CD4-positive, CD25-positive, alpha-beta regulatory T cell (primary cell): ENCODE measurements at places on chromosomes 16 and 17. TPM values are rescaled to one million over a fixed set of nuclear protein-coding genes. Genes with fewer than 3 reads are reported as not detected.

GRCh38 chr17:46121841-46122485 lies 71.3 kb downstream of the KANSL1 start:
- DNase-seq = peak; percentile 41

The C17orf58 gene
- total RNA-seq = 1.2 TPM

- DNase-seq = no peak
Observed at GRCh38 chr17:68310152-68310551, 18.9 kb downstream of the ARSG start.

The KRTAP4-1 gene
- not detected for total RNA-seq

- no peak for DNase-seq
Observed at GRCh38 chr17:33144837-33145236, 148.3 kb downstream of the ASIC2 start.

DNA sequence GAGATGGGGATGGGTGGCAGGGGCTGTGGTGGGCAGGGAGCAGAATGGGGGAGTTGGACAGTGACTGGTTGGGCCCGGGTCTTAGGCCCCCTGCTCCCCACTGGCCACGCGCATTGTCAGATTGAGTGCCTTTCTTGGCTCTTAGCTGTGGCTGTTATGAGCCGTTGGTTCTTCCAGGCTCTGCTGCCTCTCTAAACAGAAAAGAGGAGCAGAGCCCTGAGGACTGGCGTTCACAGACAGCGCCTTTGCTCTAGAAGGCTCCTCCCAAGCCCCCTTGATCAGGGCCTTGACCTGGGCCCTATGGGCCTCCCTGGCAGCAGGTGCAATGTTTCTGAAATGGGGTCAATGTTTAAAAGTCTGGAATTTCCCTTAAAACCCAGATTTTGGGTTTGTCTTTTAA lies 14.8 kb upstream of the NUDT16L1 start:
- no peak for DNase-seq

DNA sequence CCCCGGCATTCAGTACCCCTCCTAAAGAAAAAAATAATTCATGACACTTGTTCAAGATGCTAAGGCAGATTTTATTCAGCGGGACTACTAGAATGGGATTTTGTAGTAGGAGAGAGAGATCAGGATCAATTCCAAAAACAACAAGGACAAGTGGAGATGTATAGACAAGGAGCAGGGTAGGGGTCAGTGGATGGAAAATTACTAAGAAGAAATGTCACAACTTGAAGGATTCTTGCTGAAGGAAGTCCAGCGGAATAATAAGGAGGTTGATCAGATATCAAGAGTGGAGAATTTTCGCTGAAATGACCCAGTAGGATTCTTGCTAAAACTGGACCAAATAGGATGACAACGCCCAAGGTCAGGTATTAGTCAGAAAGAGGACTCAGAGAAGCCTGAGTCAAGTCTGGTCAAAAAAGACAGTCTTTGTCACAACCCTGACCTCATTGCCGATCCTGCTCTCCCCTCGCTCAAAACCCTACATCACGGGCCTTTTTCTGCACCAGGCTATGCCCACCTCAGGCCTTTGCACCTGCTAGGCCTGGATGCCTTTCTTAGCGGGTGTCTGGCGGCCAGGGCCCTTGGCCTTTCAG lies 36.9 kb downstream of the MMD start:
- DNase-seq = no peak

The TRPV3 gene
- total RNA-seq = 0.25 TPM

The LPO gene
- total RNA-seq = 0.15 TPM

- DNase-seq = peak; percentile 26
Observed at GRCh38 chr17:6749519-6749918, 6.3 kb upstream of the XAF1 start.

- no peak for DNase-seq
Observed at GRCh38 chr17:55873017-55873758, 122.3 kb downstream of the PCTP start.

GRCh38 chr17:28977659-28978355 lies 26.5 kb upstream of the PHF12 start:
- DNase-seq = no peak
